ENCODE measurements at places on chromosomes 1 and 21. TPM values are rescaled to one million over a fixed set of nuclear protein-coding genes. Genes with fewer than 3 reads are reported as not detected.

PTPN7 gene
- not detected for total RNA-seq

NOS1AP gene
- 0.51 TPM for total RNA-seq

TMEM69 gene
- 16.8 TPM for total RNA-seq

RBP7 gene
- total RNA-seq, result 5.2 TPM

NID1 gene
- total RNA-seq, result 8.1 TPM

ZNF683 gene
- not detected for total RNA-seq

MANEAL gene
- total RNA-seq, result 27.1 TPM

FMOD gene
- total RNA-seq, result not detected

CFAP45 gene
- total RNA-seq, result 0.61 TPM

FCRLB gene
- 1.7 TPM for total RNA-seq

C1orf56 gene
- 6.7 TPM for total RNA-seq

RNU1-4 gene
- not detected for total RNA-seq

S100PBP gene
- total RNA-seq, result 15.8 TPM

ZNF593OS gene
- not detected for total RNA-seq

PDPN gene
- total RNA-seq, result not detected

NRAS gene
- total RNA-seq, result 36.0 TPM

CAPN8 gene
- 0.68 TPM for total RNA-seq

CHRM3 gene
- total RNA-seq, result 0.06 TPM

KRTAP13-3 gene
- total RNA-seq, result not detected

PCAT6 gene
- total RNA-seq, result 2.9 TPM

C1orf167 gene
- not detected for total RNA-seq

GPR25 gene
- not detected for total RNA-seq

HSPA6 gene
- 2.4 TPM for total RNA-seq

RASAL2 gene
- total RNA-seq, result 17.8 TPM

SETSIP gene
- total RNA-seq, result not detected

KLHDC8A gene
- 0.53 TPM for total RNA-seq

SLC45A1 gene
- 6.1 TPM for total RNA-seq

DNAJC8 gene
- total RNA-seq, result 70.8 TPM

ROR1 gene
- 10.4 TPM for total RNA-seq

KCNQ4 gene
- total RNA-seq, result 0.18 TPM

S100A7 gene
- not detected for total RNA-seq

GREM2 gene
- 0.13 TPM for total RNA-seq

CTSK gene
- 2.5 TPM for total RNA-seq

BARHL2 gene
- not detected for total RNA-seq

LCE2D gene
- not detected for total RNA-seq
